ENCODE measurements at places on chromosomes 11 and 22.

DNA sequence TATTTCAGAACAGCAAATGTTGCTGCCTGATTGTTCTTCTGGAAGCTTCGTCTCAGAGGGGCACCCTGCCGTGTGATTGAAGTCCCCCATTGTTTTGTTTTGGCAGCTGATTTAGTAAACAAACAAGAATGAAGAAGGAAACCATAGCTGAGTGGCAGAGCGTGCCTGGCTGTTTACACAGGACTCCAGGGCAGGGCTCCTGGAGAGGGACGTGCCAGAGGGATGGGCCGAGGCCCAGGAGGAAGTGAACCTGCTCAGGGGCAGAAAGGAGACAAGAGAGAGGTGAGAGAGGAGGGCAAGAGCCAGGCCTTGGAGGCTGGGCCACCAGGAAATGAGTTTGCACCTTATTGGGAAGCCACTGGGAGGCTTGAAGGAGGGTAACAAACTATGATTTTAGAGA, 85.5 kb upstream of the B3GAT1 start:
- DNase-seq: no peak

GRCh38 chr11:71293961-71294782, 41.8 kb upstream of the SHANK2 start:
- no peak for DNase-seq

DNA sequence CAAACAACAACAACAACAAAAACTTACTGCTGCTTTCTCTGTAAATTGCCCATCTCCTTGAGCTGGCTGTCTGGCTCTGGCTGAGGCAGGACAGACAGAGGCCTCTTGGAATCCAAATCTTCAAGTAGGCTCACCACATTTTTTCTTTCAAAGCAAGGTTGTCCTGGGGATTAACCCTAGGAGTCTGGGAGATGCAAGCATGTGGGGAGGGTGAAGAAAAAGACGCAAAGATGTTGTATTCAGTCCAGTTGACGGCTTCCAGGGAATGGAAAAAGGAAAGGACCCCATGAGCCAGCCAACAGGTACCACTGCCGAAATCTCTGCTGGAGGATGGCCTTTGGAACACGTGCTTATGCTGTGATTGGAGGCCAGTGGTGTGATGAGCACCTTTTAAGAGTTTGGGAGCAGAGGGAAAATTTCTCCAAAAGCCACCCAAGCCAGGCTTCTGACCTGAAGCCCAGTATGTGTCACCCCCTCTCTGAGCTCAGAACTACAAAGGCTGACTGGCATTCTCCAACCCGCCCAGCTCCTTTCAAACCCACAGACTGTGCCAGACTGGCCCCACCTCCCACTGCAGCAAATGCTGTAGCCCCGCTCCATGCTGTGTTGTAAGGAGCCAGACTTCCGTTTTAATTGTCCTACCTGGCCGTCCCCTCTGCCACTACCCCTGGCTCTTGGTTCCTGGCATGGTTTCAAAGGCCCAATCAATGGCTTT, 10.8 kb downstream of the BLID start:
- no peak for DNase-seq

DNA sequence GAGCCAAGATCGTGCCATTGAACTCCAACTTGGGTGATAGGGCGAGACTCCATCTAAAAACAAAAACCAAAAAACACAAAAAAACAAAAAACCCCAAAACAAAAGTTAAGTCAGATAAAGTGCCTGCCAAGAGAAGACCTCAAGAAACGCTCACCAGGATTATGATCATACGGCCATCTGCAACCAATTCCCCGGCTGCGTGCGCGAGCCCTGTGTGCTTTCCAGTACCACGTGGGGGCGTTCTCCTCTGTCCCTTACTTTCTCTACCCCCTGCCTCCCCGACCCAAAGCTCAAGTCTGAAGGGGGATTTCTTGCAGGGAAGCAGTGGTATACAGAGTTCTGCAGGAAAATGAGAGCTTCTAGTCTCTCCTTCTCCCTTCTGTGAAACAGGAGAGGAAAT, 10.5 kb upstream of the RPS19BP1 start:
- DNase-seq: no peak

DNA sequence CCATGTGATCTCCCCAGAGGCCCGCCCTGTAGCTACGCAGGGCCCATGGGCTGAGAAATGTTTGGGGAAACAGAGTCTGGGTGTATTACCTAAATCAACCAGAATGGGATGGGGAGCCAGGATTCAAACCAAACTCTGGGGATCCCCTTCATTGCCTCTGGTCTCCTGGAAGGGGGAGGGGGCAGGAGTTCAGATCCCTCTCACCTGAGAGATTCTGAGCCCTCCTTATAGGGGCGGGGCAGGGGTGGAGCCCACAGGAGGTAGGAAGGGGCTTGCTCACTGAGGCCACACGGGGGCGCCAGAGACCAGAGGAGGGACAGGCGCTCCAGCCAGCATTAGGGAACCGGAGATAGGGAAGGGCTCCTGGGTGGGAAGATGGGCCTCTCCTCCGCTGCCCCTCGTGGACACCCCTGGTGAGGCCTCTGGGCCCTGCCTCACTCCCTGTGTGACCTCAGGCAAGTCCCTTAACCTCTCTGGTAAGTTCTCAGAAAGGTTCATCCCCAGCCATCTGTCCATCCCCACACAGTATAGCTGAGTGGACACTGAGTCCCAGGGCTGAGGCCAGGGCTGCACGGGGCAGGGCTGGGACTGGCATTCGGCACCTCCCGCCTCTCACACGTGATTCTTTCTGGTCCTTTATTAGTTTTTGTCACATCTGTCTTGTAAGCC, 2.7 kb upstream of the CDC42BPG start:
- peak; percentile 64 for DNase-seq

DNA sequence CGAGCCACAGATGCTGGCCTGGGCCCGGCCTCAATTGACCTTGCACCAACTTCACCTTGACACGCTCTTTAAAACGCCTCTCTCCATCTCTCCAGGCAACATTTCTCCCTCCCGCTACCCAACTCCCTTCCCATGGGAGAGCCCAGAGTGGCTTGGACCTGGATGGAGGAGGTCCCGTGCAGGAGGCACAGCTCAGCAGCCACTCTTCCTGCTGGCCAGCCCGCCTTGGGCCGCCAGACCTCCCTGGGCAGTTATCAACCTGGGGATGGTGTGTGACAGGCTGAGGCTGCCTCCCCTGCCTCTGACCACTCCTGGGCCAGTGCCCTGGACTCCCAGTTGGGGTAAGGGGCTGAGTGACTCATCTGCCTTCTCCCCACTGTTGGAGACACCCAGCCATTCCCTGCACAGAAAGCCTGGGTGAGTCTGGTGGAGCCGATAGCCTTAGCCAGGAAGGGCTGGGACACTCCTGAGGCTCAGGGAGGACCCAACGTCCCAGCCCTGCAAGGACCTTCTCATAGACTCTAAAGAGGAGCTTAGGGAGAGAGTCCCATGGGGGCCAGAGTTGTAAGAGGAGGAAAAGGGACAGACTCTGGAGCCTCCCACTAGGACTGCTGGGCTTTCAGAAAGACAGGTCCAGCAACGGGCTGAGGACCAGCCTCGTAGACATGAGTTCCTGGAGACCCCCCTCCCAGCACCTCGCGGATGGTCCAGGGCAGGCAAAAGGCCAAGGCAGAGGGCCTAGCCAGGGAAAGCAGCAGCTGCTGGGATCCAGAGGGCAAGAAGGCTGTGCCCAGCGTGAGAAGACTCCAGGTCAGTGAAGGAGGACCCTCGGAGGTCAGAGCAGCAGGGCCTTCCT, 131.7 kb downstream of the CEP164 start:
- no peak for DNase-seq

DNA sequence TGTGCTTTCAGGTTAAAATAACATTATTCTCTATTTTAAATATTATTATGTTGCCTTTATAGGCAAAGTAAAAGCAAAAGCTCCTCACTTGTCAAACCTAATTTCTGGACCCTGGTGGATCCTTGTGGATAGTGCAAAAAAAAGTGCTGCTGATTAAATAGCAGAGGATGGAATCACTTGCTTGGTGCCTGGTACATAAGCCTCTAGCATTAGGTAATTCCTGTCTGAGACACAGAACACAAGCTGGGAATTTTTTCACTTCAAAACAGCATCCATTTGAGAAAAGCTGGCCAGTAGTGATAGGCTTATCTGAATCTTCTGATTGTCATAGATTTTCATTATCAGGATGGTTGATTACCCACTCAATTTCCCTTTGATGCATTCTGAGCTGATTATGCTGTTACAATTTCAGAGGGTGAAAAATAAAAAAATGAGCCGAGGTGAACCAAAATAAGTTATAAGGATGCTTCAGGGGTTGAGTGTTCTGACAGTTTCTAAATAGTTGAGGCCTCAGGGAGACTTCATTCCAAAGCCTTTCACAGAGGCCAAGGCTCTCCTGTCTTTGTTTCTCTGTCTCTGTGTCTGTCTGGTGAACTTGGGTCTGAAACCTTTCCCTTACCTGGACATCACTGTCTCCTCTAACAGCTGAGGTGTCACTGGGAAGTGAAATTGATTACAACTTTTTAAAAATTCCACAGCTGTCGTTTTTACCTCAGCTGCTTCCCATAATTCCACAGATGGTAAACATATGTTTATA, 242.9 kb downstream of the NELL1 start:
- DNase-seq: no peak

DNA sequence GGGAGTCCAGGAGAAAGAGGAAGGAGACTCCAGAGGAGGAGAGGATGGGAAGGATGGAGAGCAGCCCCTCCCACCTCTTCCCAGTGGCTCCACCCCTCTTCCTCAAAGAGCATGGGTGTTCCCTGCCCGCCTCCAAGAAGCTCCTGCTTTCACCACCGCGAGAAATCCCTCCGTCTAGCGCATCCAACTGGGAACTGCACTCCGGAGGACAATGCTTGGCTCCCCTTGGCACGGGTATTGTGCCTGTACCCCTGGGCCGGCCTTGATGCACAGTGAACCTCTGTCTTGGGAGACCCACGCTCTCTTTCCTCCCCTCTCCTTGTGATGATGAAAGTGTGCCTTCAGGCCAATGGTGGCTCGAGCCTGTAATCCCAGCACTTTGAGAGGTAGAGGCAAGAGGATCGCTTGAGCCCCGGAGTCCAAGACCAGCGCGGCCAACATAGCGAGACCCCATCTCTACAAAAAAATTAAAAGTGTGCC, 14.9 kb upstream of the ADA2 start:
- DNase-seq: peak; percentile 96

Measured in iPS DF 19.7 (cell line).